ENCODE measurements at places on chromosomes 6 and 20.

- peak; percentile 20 for DNase-seq
Observed at GRCh38 chr6:40735121-40735520, 148.0 kb upstream of the LRFN2 start.

GRCh38 chr6:23173234-23173633 is 603.9 kb downstream of the HDGFL1 start:
- peak; percentile 9 for DNase-seq

DNA sequence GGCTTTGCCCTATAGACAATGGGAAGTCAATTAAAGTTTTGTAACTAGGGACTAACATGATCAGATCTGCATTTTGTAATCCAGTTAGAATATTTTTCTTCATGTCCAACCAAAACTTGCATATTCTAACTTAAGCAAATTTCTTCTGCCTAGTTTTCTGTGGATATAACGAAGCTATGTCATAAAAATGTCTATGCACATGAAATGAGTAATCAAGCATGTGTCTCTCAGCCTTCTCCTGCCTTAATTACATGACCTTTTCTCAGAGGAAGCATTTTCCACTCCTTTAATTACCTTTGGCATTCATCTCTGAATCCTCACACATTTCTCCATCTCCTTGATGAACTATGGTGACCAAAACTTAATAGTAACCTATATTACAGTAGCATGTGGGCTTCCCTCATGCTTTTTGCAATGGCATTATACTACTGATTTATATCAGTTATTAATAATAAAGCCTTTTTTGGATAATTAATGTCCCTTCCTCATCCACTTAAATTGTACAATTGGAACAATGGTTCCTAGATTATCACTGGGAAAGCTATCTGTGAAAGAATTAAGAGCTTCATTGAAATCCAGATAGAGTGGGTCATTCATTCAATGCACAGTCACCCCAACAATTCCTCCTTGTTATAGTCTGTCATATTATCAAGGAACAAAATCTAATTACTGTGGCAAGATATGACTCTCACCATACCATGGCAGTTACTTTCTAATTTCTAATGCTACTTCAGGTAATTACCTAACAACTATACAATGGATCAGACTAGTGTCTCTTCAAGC is 19.1 kb upstream of the FBXO9 start:
- DNase-seq, result no peak

GRCh38 chr6:39453241-39453640 is 130.7 kb upstream of the KCNK16 start:
- DNase-seq, result peak; percentile 73

DNA sequence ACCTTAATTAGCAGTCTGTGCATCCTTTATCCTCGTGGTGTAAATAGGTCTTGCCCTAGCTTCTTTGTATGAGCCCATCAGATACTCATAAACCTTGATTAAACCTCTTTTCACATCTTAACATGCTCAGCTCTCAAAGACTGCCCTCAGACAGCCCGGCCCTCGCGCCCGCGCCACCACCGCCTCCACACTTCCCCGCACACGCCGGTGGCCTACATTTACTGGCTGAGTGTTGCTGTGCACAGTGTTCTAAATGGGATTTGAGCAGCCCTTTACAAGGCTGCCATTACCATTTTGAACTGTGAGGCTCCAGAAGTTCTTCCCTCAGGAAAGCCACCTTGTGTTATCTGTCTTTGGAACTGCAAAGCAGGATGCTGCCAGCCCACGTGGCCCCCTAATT is 63.0 kb upstream of the INSM1 start:
- no peak for DNase-seq

GRCh38 chr6:80003826-80004172 is 650 bp upstream of the TTK start:
- DNase-seq, result no peak
